HEK293T (cell line): ENCODE measurements at places on chromosomes 2 and 18.

- peak; percentile 33 for DNase-seq
These were observed 597 bp downstream of the RNF103 start for GRCh38 chr2:86623043-86623493.

DNA sequence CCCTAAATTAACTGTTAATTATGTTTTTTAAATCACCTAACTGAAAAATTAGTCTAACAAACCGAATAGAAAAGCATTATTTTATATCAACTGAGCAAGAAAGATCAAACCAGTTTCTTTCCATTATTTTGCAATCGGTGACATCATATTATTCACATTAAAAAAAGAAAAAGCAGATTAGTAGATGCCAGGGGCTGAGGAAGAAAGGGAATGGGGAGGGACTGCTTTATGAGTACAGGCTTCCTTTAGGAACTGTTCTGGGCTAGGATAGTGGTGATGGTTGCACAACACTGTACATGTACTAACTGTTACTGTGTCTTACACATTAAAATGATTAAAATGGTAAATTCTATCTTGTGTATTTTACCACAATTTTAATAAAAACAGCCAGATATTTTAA, 59.3 kb downstream of the COBLL1 start:
- no peak for DNase-seq

- no peak for DNase-seq
These were observed 101.5 kb upstream of the FBXO11 start for GRCh38 chr2:48007699-48008268.

DNA sequence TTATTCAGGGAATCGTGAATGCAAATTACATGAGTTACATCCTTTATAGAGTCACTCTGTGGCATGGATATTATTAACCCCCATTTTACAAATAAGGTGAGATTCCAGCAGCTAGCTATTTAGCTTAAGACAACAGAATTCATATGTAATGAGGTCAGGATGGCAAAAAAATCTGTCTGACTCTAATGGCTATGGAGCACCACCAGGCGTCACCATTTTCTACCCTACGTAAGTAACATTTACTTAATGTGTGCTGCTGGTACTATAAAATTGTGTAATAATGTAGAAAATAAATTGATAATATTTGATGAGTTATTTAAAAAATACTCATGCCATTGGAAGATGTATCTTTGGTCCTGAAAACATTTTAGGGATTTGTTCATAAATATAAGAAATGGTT, 2040.1 kb upstream of the LRRTM1 start:
- DNase-seq: no peak
